ENCODE measurements at places on chromosomes 12 and 14.

DNA sequence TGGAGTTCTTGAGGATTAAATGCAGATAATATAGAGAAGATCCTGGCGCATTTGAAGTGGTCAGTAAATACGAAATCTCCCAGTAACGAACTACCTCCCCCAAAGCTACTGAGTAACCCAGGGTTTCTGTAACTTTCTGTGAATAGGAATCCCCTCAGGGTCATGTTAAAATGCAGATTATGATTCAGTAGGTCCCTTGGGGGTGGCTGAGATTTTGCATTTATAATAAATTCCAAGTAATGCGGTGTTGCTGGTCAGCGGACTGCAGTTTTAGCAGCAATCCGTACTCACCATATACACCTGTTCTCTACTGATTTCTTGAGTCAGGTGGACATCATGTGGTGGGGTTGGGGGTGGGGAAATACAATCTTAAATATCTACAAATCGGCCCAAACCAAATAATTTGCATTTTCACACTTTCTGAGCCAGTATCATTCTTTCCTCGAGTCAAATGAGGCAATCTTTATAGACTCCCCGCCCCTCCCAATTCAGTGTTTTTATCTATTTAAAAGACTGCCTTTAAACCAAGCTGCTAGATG, 868 bp downstream of the SPATA7 start:
- no peak for DNase-seq

DNA sequence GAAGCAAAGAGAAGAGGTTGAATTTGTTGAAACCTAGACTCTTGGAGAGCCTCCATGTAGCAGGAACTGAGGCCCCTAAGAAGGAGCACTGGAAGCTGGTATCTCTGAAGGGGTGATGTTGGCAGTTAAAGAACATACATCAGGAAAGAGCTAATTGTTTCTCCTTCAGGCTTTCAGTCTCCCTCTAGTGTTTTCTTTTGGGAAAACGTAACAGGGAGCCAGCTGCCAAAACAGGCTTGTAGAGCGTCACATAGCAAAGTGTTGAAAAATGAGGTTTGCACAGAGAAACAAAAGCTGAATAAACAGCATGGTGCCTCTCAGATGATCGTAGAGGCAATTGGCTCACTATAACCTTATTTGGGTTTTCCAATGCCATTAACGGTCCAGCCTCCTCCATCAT, 46.9 kb upstream of the CAND1 start:
- DNase-seq, result no peak

GRCh38 chr14:34147461-34147860, 196.6 kb upstream of the EGLN3 start:
- no peak for DNase-seq

GRCh38 chr12:111209811-111210210, 159.1 kb downstream of the PHETA1 start:
- no peak for DNase-seq

GRCh38 chr14:43438056-43438455, 1069.0 kb downstream of the FSCB start:
- no peak for DNase-seq

DNA sequence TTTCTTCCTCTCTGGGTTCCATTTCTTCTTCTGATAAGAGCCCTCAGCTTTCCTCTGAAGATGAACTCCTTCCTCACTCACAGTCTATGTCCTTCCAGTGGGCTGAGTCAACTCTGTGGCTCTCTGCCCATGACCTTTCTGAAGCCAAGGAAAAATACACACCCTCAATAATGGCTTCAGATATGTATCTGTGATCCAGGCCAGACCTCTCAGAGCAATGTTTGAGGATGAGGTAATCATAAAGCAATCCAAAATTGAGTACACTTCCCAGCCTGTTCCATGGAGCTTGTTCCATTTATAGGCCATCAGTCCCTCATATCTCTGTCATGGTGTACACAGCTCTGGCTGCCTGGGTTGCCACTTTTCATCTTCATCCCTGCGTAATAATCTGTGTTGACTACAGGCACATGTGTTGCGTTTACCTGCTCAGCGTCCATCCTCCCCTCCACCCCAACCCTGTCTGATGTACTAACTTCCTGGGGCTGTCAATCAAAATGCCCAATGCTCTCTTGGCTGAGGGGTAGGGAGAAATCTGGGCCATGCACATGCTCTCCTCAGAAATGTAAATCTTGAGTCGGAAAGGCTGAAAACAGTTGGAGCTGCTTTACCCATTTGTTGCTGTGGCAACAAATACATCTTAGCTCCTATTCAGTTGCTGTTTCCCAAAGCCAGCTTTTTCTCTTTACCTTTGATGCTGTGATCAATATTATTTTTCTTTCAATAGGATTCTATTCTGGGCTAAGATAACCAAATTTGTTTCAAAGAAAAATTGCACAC, 377.8 kb upstream of the TMEM132C start:
- no peak for DNase-seq

GRCh38 chr14:104142946-104143470, 4.6 kb downstream of the KIF26A start:
- no peak for DNase-seq

- no peak for DNase-seq
Observed at GRCh38 chr14:98606041-98606640, 665.9 kb downstream of the BCL11B start.

DNA sequence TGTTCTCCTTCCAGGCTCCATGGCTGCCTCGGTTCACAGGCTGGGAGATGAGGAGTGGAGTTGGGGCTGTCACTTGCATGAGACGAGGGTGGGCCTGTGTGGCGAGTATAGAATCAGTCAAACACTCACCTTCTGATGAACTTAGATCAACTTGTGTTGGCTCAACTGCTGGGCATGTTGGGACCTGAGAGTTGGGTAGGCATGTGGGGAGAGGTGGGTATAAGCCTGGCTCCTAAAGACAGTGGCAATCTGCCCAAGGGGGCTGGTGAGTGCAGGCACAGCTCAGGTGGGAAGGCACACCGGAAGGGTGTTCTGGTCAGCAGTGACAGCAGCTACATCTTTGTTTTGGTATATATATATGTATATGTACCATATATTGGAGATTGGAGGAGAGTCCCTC, 30.1 kb upstream of the TDRD9 start:
- no peak for DNase-seq

DNA sequence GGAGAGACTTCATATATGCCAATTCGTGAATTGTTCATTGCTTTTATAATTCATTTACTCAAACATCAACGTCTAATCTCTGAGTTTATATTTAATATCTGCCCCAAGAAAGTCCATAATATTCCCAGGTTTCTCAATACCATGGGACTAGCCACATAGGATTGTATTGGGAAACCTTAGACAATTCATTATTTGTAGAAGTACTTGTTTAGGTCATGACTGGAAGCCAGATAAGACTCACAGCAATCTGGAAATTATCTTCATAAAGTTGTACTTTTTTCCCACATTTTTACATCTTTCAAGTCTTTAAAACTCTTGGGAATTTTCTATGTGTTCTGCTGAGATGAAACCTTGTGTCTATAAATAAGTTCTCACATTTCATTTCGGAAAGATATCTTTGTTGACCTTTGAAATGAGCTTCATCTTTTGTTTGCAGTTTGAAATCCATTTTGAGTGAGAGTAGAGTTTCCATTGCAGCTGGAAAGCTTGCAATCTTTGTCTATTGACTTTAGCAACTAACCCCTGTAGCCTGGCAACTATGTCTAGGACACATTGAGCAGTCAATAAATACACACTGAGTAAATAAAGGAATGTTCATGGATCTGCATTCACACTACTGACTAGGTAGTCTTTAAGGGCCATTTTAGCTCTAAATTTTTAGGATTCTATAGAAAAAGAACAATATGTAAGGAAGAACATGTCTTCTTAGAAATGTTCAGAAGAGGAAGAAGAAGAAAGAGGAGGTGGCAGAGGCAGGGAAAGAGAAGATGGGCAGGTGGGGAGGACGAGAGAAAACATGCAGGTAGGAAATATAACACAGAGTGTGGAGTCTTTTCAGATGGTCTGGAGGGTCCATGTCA, 154.4 kb downstream of the LRIG3 start:
- no peak for DNase-seq

- no peak for DNase-seq
Observed at GRCh38 chr14:89978656-89979055, 22.9 kb downstream of the TDP1 start.

DNA sequence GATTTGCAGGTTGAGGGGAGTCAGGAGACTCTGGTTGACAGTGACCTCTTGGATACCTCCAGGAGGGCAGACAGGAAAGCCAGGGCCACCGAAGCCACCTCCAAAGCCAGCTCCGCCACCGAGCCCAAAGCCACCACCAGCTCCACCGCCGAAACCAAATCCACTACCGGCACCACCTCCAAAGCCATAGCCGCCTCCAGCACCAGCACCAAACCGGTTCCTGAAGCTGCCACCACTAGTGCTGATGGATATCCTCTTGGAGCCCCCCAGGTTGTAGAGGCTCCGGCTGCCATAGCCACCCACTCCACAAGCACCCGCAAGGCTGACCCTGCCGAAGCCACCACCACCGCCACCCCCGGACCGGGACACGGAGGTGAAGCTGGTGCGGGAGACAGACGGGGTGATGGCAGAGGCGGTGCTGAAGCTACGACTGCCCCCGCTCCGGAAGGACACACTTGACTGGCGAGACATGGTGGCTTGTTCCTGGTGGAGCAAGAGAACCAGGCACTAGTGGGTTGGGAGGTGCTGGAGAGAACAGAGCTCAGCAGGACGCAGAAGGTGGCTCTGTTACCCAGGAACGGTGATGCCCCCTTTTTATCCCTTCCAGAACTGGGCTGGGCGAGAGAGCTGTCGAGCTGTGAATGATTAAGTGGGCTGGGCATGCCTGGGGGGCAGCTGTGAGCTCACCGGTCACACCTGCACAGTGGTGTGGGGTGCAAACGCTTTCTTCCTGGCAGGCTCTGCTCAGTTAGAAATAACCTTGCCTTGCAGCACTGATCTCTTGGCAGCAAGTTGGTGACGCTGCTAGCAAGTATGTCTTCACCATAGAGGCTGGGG, at the start of gene KRT5:
KRT5 (minus strand) TSS at position 569 of the 837 bp plus-strand sequence; CDS start at position 471, 98 bp downstream.
- DNase-seq, result no peak

DNA sequence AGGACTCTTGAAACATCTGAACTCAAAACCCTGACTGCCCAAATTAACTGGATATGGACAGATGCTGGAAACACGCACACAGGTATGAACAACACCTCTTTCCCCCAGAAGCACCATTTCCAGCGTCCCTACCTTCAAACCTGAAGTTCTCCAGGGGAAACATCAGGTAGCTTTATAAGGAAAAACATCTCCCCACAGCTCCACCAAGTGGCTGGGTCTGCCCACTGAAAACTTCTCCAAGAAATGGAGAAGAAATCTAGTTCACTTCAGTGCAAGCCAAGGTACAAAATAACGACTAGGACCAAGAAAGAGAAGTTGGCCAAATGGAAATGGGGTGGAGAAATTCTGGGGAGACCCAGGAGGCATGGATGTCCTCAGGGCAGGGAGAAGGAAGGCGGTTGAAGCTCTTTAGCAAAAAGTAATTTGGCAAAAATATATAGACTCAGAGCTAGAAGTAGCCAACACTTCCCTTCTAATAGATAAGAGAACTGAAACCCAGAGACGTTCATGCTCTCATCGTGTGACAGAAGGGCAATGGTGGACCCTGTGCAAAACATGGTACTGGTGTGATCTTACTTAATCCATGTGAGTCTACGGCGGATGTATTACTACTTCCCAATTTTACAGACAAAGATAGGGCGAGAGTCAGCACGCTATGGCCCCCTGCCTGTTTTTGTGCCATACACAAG, 10.5 kb upstream of the NUAK1 start:
- DNase-seq, result no peak

- DNase-seq, result no peak
Observed at GRCh38 chr12:125773033-125773640, 707.9 kb downstream of the AACS start.

- no peak for DNase-seq
Observed at GRCh38 chr14:34826661-34827060, 48.5 kb downstream of the BAZ1A start.

- DNase-seq, result no peak
Observed at GRCh38 chr12:32504591-32504990, 105.2 kb downstream of the FGD4 start.

DNA sequence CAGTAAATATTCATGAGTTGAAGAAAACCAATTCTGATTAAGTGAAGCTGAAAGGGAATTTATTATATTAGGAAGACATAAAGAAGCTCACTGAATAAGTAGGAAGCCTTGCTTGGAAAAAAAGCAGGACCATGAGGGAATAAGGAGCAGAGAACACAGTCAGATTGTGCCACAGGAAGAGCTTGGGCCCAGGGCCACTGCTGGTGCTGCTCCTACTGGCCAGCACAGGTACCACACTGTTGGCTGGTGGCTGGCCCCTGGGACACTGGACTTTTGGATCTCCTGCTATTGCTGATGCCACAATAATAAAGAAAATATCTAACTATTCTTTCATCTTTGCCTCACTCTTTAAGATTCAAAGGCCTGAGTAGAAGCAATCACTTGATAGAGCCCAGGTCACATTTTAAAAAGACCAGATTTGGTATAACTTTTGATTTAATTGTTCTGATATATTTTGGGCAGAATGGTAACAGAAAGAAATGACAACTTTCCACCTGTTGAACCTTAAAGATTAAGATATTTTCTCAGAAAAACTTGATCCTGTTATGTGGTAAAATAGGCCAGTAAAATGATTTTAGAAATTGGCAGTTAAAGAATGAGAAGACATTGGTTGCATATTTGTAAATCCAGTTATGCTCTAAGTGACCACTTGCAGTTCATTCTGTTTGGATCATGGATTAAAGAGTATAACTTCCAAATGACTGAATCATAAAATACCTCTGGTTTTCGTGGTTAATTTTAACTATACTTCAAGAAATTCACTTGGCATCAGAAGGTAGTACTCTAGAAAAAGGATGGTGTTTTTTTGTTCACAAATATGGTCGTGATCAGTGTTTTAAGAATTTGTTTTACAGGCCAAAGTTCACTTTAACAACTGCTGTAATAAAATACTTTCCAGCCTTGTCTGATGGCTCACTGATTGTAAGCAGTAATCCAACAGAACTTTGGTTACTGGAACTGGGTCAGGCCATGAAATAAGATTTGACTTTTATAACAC, 68.3 kb downstream of the DERA start:
- no peak for DNase-seq

GRCh38 chr14:90760078-90760444, 56.2 kb downstream of the TTC7B start:
- no peak for DNase-seq

- DNase-seq, result no peak
Observed at GRCh38 chr14:53470351-53471043, 317.4 kb upstream of the DDHD1 start.

GRCh38 chr14:99511421-99512109, 30.4 kb downstream of the CCNK start:
- no peak for DNase-seq
